Germinal center (tissue), 1 donor: ENCODE measurements at places on chromosomes 6 and 20.

DNA sequence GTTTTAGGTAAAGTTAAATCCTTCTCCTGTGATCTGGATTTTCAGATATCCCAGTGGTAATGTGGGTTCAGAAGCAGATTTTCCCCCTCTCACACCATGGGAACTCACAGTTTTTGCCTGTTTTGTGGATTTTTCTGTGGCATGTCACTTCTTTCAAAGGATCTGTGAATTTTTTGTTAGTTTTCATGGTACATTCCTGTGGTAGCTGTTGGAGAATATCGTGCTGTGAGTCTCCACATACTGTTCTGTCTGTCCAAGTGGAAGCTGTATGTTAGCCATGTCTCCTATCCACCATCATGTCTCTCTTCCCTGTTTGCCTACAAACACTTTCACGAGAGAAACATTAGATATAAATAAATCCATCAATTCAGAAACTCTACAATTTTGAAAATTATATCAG lies 378.7 kb upstream of the ADGRB3 start:
- DNase-seq, result no peak

GRCh38 chr6:82264321-82264720 lies 16.8 kb upstream of the IBTK start:
- DNase-seq, result no peak

DNA sequence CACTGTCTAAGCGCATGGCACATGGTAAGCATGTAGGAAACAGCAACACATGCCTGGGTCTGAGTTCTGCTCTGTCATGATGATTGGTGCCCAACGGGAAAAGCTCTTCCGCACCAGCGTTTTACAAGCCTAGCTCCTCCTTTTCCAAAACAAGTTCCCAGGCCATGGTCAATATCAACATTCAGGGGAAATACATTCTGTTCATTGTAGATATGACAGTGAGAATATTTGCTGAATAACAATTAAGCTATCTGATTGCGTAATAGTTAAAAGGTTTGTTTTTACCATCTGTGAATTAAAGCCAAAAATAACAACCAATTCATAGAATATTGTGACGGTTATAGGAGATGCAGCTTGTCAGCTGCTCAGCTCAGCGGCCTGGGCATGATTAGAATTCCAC lies 404.3 kb upstream of the SLC35B3 start:
- DNase-seq, result no peak

- no peak for DNase-seq
These were observed 4.0 kb upstream of the OGFR start for GRCh38 chr20:62800314-62801259.

DNA sequence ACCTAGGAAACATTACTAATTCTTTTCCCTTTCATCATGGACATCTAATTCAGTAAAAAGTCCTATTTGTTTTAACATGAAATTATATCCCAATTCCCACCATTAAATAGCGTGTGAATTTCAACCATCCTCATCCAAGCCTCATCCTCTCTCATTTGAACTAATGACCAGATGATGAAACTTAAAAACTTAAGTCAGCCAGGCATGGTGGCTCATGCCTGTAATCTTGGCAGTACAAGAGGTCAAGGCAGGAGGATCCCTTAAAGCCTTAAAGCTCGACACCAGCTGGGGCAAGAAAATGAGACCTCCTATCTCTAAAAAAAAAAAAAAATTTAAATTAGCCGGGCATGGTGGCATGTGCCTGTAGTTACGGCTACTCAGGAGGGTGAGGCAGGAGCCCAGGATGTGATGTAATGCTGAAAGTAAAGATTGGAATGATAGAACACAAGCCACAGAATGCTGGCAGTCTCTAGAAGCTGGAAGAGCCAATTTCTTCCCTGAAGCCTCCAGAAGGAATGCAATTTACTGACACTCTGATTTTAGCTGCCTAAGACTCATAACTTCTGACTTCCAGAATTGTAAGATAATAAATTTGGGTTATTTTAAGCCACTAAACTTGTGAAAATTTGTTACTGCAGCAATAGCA lies 27.1 kb upstream of the HAO1 start:
- DNase-seq, result no peak

DNA sequence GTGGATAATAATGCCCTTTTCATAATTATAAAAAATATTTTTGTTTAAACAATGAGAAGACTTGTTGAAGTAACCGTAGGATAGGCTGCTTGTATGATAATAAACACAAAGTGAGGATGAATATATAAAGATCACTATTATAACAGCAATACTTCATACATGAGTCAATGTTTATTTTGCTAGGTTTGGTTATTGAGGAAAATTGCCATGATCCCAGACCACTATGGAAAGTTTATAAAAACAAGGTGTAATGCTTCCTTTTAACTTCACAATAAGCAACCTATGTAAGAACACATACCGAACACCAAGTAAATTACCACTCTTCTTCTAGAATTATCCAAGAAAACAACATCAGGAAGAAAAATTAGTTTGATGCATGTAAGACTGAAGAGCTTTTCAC lies 495.3 kb upstream of the RNF217 start:
- no peak for DNase-seq

- DNase-seq, result no peak
These were observed 312.9 kb downstream of the SAMD5 start for GRCh38 chr6:147821295-147821897.

- DNase-seq, result no peak
These were observed 6.5 kb upstream of the ZNF343 start for GRCh38 chr20:2515203-2515602.

DNA sequence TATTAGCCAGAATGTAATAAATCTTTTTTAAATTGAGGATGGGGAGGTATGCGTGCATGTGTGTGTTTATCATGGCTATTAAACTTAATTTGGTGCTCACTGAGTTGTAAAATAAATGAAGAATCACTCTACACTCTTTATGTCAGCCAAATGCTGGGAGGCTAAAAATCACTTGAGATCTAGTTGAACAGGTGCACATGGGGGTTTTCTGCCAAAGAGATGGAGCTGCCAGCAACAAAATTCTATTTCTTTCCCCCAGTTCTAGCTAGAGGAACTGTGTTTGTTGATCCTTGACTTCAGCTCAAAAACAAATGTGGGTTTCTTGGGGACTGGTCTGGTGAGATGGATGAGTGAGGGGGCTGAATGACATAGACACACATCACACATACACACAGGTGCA lies 183.3 kb upstream of the BTBD3 start:
- no peak for DNase-seq

DNA sequence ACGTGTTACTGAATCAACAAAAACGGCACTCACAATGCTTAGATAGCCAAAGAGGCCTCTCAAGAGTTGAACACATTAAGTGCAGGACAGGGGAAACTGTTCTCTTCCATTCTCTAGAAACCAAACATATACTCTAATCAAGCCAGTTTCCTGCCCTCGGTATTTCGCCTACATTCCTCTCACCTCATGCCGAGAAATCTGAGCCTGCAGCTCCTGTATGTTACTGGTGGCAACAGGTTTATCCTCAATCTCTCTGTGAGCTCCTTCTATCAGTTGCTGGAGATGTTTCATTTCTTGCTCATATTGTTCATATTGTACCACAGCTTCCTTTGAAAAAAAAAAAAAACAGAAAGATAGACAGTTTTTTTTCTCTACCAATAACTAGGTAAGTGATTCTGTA lies 328.9 kb downstream of the SYNE1 start:
- DNase-seq, result no peak

DNA sequence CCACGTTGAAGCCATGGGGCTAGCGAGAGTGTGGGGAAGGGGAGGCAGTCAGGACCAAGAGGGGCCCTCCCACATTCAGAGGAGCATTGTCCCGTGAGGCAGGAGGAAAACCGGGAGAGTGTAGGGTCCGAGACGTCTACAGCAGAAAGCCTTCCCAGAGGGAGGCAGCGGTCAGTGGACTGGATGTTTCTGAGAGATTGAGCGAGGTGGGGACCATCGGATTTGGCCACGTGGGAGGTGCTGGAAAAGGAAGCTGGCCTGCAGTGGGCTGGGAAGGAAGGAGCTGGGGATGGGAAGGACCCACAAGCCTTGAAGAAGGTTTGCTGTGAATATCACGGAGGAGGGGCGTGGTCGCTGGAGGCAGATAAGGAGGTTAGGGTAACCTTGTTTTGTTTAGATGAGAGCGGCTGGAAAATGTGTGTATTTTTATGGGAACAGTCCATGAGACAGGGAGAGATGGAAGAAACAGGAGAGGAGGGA lies 119.0 kb upstream of the RNF24 start:
- DNase-seq, result no peak

DNA sequence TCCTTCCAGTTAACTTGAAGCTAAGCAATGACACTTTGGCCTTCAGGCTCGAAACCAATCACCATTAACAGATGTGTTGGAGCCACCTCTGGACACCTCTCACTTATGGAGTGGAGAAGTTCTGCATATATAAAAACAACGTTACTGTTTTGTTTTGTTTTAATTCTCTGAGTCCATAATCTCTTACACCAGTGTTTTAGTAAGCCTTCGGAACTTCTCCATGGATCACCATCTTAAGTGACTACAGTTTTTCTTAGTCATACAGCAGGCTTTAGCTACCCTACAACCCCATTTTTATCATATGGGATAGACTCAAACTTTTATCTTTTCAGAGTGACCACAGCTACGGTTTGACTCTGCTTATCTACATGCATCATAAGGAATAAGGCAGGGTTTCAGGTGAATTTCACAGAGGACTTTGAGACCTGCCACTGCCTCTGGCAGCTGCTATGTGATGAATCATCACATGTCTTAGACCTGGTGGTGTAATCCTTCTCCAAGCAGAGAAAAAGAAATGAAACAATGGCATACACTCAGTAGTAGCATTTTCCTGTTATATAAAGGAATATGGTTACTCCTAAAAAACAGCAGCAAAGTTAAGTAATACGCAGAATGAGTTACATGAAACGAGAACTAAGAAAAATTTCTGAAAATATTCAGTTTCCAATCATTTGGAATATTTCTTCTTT lies 5.5 kb upstream of the HDDC2 start:
- DNase-seq, result no peak
